T-cell (primary cell): ENCODE measurements at places on chromosomes 7 and 10.

DNA sequence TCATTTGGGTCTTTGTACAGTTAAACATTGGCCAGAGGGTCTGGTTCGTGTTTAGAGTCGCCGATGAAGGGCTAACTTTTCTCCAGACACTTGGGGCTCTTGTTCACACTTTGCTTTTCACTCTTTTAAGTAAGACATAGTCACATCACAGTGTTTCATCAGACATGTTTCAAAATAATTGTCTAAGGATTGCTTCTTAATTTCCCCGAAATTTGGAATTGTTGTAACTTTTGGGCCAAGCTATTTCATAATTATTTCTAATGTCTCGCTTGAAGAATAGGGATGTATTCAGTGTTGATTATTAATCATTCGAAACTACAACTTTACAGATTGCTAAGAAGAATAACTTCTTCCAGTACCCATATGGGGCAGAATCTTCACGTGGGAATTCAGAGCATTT lies 92.8 kb downstream of the TCF7L2 start:
- H3K4me1 ChIP-seq: no peaks in the 10 kb centered on the region
- no peak for DNase-seq
- H3K27ac ChIP-seq: no peak overlapping the region
- H3K27me3 ChIP-seq: no peaks in the 10 kb centered on the region

DNA sequence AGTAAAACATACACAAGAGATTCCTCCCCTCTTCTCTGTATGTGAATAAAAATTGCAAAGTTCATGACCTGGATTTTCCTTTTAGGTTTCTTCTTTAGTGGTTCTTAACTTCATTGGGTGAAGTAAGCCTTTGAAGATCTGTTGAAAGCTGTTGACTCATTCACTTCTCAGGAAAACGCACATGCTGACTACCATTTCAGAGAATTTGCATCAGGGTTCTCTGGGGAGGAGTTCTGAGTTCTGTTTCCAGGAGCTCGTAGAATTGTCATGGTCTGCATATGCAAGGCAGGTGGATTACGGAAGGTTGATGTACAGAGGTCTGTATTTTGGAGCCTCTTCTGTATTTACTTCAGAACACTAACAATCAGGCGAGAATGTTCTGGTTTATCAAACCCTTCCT lies 962 bp upstream of the SLC26A4 start:
- peaks cover 36% of the 10 kb centered on the region for H3K27me3 ChIP-seq
- H3K4me1 ChIP-seq: no peaks in the 10 kb centered on the region
- H3K4me3 ChIP-seq: no peak overlapping the region

GRCh38 chr10:25481467-25481866 lies 306.7 kb downstream of the GPR158 start:
- DNase-seq: no peak
- no peaks in the 10 kb centered on the region for H3K27me3 ChIP-seq
- H3K27ac ChIP-seq: no peak overlapping the region
- no peak overlapping the region for H3K4me3 ChIP-seq

DNA sequence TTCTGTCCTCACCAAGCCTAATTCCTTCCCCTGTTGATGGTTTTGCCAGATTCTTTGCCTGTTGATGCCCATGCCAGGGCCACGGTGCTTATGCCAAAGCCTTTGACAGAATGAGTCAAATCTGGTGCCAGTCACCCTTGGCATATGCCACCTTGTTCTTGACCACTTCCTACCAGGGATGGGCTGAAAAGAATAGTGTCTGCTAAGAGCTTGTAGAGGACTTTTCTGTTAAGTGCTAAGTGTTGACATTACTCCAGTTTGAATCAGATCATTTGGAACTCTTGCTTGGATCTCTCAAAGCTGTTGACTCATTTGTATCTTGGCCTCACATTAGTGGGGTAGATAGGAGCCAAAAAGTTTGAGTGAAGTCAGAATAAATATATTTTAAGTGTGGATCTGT lies 661.2 kb downstream of the AUTS2 start:
- no peaks in the 10 kb centered on the region for H3K27me3 ChIP-seq
- no peaks in the 10 kb centered on the region for H3K36me3 ChIP-seq
- H3K27ac ChIP-seq: no peak overlapping the region
- no peaks in the 10 kb centered on the region for H3K4me1 ChIP-seq

- H3K27ac ChIP-seq: no peak overlapping the region
- peaks cover 11% of the 10 kb centered on the region for H3K27me3 ChIP-seq
- no peak for DNase-seq
- no peak overlapping the region for H3K4me3 ChIP-seq
- no peaks in the 10 kb centered on the region for H3K4me1 ChIP-seq
- H3K36me3 ChIP-seq: no peaks in the 10 kb centered on the region
Observed at GRCh38 chr10:49139028-49139845, 5.4 kb upstream of the FAM170B start.

DNA sequence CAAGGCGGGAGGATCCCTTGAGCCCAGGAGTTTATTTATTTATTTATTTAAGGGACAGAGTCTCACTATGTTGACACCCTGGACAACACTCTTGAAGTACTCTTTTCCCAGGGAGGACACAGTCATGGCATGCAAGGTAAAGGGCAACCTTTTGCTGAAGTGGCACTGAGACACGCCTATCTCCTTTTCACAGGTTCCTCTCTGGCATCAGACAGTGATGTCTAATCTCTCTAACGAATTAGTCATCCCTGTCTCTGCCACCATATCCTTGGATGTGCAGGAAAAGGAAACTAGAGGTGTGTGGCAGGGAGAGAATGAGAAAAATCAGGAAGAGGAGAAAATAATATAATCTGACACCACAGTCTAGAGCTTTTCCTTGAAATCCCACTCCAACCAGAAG lies 19.5 kb downstream of the CPVL start:
- H3K4me1 ChIP-seq: no peaks in the 10 kb centered on the region
- no peak for DNase-seq
- H3K27ac ChIP-seq: no peak overlapping the region

DNA sequence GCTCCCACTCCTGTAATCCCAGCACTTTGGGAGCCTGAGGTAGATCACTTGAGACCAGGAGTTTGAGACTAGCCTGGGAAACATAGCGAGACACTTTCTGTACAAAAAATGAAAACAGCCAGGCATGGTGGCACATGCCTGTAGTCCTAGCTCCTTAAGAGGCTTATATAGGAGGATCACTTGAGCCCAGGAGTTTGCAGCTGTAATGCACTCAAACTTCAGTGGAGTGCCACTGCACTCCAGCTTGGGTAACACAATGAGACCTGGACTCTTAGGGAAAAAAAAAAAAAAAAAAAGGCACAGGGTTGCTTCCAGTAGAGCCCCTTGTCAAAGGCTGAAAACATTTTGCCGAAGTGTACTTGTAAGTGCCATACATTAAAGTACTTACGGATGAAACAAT lies 195.3 kb downstream of the PHTF2 start:
- H3K36me3 ChIP-seq: no peaks in the 10 kb centered on the region
- H3K4me3 ChIP-seq: no peak overlapping the region
- no peak overlapping the region for H3K27ac ChIP-seq
- H3K4me1 ChIP-seq: no peaks in the 10 kb centered on the region

- no peak overlapping the region for H3K4me3 ChIP-seq
- H3K36me3 ChIP-seq: no peaks in the 10 kb centered on the region
Observed at GRCh38 chr10:94200146-94200837, 162.4 kb downstream of the NOC3L start.

GRCh38 chr10:107701943-107702342 lies 537.4 kb upstream of the SORCS1 start:
- H3K27ac ChIP-seq: no peak overlapping the region
- H3K27me3 ChIP-seq: no peaks in the 10 kb centered on the region
- DNase-seq: no peak
- no peaks in the 10 kb centered on the region for H3K4me1 ChIP-seq
- no peak overlapping the region for H3K4me3 ChIP-seq
